ENCODE measurements at places on chromosomes 6 and 20.

DNA sequence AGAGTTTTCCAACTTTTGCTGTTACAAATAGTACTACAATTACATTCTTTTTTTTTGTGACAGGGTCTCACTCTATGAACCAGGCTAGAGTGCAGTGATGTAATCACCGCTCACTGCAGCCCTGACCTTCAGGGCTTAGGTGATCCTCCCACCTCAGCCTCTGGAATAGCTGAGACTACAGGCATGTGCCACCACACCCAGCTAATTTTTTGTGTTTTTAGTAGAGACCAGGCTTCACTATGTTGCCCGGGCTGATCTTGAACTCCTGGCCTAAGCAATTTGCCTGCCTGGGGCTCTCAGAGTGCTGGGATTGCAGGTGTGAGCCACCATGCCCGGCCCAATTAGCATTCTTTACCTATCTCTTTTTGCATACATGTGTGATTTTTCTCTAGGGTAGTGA, 12.5 kb downstream of the ATRN start:
- no peak for DNase-seq

GRCh38 chr6:109252261-109253041, 129.8 kb downstream of the CD164 start:
- DNase-seq: no peak

GRCh38 chr6:158154816-158155215, 13.2 kb downstream of the SERAC1 start:
- DNase-seq: no peak

DNA sequence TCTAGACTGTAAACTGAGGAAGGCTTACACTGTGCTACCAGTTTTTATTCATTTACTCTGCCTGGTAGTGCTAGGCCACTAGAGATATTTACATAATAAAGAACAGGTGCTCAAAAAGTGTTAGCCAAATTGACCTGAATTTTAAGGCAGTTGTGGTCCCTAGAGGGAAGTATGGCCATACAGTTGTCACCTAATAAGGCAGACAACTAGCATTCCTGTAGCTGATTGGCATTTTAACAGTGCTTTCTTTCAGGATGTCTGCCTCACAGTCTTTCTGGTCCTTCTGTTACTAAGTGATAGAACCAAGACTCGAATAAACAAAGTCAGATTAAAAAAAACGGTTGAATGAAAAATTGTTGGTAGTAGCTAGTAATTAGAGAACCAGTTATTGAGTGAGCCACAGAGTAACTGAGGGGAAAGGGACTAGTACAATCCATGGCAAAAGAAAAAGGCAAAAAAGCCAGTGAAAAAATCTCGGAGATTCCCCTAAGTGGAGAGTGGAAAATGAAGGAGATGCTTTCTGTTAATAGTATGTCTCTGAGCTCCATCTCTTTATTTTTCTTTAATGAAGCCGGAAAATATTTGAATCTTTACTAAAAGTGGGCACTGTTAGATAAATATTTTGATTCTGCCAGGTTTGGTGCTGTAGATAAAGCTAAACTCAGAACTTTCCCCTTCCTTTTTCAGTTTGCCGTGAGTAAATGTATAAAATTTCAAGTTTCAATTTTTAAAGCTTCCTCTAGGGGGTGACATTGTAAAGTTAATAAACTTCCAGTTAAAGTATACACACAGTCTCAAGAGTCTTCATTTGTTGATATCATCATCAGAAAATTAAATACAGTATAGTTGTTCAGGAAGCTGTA, 9.1 kb downstream of the VTA1 start:
- peak; percentile 1 for DNase-seq

DNA sequence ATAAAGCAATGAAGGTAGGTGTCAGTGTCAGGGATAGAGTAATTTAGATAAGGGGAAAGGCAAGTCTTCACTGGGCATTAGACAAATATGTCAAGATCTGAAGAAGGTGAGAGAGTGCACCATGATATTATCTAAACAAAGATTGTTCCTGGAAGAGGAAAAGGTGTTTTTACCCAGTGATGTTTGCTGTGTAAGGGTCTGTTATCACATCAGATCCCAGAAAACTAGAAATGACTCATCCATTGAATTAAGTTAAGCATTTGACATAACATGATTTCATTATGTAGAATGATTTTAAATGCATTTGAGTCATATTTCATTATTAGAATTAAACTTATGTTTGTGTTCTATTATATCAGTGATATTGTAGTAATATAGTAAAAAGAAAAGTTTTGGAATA, 1279.5 kb upstream of the CITED2 start:
- DNase-seq: no peak

DNA sequence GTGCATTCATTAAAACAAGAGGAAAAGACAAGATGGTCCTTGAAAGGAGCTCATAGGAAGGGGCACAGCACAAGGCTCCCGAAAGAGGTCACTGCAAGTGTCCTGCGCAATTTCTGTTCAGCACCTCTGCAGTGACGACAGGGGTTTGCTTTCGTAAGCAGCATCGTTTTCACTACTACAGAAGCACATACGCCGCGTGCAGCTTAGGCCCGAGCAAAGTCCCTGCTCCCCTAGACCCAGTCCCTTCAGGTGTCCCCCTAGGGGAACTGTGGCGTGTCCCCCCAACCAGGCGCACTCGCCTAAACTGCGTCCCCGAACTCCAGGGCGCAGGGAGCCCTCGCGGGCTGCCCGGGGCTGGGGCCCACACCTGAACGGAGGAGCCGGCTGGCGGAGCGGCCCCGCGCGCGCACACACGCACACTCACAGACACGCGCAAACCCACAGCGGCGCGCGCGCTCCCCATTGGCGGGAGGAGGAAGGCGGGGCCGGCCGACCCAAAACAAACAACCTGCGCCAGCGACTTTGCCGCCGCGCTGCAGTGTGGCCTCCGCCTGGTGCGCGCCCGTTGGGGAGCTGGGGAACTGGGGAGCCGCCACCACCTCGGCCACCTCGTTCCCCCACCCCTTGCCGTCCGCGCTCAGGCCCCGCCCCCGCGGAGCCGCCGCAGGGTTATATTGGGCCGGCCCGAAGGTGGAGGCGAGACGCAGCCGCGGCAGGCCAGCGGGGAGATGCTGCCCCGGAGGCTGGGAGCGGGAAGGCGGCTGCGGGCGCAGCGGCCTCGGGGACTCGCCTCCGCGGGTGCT, at the start of gene FOXQ1:
FOXQ1 (plus strand) TSS at position 699 of the 803 bp plus-strand sequence. CDS start 607 bp downstream, outside the sequence.
- DNase-seq: peak; percentile 92
